Stimulated activated CD8-positive, alpha-beta memory T cell treated with anti-CD3 and anti-CD28 coated beads, Interleukin-2, amount 100 ng/mL, for 1 hour (primary cell): ENCODE measurements at places on chromosomes 12 and 14.

DNA sequence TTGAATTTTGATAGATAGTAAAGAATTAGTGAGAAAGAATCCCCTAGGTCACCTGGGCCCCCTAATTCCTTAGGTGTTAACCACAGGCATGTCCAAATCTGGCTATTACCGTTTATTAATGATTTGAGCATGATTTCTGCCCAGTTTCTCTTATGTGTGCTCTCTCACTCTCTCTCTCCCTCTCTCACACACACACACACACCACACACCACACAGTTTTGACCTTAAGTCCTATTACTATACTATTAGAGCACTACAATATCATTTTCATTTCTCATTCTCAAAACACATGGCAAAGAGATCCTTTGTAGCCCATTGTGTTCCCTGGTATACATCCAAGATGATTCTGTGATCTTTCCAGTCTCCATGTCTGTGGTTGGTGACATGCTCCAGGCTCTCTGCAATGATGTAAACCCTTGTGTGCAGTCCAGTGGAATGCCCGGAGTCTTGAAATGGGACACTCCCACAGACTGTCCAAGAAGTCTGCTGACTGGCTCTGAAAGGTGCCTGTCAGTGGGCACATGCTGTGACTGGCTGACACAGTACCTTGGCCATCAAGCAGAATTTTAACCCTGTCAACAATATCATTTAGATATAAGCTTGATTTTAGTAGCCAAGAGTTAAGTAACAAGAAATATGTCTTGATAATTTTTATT is 96.2 kb downstream of the FIGNL2 start:
- DNase-seq, result no peak

- DNase-seq, result no peak
These were observed 17.3 kb upstream of the CKAP4 start for GRCh38 chr12:106265116-106265515.

DNA sequence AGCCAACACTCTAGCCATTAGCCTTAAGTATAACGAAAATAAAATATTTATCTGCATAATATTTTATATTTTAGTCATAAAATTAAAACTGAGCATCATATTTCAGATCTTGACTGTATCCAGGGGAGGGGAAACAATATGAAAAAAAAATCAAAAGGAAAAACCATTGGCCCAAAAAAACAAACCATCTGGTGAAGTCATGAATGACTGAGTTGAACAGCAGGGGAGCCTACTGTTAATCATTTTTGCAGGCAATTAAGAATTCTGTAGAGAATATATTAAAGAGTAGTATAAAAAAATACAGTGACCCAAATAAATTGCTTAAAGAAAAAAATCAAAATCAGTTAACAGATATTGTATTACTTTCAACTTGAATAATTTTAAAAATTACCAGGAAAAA is 224.8 kb downstream of the C12orf50 start:
- DNase-seq, result no peak

- no peak for DNase-seq
These were observed 180.9 kb upstream of the C14orf180 start for GRCh38 chr14:104398656-104399055.

DNA sequence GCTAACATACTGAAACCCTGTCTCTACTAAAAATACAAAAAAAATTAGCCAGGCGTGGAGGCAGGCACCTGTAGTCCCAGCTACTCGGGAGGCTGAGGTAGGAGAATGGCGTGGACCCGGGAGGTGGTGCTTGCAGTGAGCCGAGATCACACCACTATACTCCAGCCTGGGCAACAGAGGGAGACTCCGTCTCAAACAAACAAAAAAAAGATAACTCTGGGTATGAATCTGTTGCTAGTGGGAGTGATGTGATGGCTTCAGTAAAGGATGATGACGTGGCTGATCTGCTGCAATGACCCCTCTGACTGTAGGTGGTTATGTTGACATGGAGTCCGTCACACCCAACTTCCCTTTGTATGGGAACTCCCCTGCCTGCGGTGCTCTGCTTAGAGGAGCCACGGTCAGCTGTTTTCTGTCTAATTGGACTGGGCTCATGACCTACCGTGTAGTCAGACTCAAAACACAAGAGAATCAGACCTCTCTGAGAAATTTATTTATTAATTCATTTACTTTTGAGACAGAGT is 59.1 kb upstream of the MED13L start:
- DNase-seq, result no peak

DNA sequence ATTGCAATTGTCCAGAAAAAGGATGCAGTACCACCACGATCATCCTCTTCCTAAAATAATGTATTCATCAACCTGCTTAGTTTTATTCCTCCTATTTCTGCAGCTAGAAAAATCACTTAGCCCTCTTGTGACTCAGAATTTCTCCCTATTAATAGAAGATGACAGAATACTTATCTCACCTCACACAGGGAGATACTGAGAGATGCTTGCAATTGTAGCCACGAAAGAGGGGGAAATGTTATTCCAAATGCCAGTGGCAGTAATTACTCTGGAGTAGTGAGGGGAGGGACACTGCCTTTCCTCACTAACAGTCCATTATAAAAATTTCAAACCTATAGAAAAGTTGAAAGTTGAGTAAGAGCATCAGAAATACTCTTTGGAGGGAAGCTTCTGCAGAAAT is 11.8 kb upstream of the DUSP6 start:
- no peak for DNase-seq

- DNase-seq, result peak; percentile 4
These were observed 50.7 kb upstream of the MAP1LC3B2 start for GRCh38 chr12:116508145-116509121.

DNA sequence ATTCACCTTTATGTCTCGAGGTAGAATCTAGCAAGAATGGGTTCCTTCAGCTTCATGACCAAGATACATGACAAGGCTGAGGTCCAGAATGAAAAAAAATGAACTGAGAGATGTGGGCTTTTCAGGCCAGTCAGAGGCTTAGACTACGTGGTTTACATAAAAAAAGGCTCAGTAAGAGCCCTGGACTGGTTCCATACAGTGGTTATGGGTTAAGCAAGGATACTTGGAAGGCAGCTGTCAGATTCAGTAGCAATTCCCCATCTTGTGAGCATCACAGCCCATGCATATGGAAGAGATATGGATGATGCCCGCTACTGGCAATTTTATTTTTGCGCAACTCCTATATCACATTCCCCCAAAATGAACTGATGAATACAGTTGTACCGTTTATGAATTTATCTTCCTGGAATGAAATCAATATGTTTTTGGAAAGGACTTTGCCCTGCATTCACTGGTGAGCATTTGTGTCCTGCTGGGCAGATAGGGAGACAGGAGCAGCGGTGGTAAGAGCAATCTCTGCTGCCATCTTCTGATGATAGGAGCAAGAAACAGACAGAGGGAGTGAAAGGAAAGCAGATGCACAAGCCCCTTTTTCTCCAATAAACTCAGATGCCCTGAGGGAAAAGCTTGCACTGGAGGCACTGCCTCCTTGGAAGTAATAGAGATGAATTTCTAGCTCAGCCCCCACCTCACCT is 280.4 kb downstream of the GALC start:
- no peak for DNase-seq

DNA sequence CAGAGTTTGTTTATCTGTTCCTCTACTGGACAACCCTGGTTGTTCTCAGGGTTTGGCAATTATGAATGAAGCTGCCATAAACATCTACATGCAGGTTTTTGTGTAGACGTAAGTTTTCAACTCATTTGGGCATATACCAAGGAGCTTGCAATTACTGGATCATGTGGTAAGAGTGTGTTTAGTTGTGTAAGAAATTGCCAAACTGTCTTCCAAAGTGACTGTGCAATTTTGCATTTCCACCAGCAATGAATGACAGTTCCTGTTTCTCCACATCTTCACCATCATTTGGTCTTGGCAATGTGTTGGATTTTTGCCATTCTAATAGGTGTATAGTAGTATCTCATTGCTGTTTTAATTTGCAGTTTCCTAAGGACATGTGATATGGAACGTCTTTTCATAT is 39.8 kb upstream of the FBXO33 start:
- DNase-seq, result no peak

DNA sequence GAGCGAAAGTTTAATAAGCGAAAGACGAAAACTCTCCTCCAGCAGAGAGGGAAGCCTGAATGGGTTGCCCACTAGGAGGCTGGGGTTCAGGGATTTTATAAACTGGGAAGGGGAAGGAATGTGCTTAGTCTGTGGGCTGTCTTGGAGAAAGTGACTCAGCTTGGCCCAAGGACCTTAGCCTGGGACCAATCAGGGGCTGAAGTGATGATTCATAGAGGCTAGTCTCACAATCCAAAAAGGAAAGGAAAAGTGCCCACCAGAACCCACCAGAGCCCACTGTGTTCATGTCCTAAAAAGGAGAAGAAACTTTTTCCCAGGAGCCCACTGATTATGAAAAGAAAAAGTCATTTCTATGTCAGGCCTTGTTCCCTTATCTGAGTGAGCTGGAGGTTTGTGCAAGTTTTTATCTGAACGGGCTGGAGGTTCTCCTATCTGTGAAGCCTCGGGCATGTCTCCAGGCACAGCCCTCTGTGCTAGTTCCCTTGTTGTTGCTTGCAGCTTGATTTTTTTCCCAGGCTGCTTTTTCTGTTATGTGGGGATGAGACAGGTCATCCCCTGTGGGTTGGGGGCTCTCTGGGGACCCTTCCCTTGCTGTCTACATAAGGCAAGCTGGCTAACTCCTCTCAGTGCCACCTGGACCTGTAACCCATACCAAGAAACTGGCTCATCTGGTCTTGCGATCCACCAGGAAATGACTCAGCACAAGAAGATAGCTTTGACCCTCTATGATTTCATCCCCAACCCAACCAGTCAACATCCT is 8.3 kb upstream of the GOLGA5 start:
- no peak for DNase-seq

GRCh38 chr12:31599053-31599452 is 8.1 kb upstream of the DENND5B start:
- DNase-seq, result no peak

GRCh38 chr12:6869049-6870021 is 2.0 kb downstream of the TPI1 start:
- peak; percentile 78 for DNase-seq

DNA sequence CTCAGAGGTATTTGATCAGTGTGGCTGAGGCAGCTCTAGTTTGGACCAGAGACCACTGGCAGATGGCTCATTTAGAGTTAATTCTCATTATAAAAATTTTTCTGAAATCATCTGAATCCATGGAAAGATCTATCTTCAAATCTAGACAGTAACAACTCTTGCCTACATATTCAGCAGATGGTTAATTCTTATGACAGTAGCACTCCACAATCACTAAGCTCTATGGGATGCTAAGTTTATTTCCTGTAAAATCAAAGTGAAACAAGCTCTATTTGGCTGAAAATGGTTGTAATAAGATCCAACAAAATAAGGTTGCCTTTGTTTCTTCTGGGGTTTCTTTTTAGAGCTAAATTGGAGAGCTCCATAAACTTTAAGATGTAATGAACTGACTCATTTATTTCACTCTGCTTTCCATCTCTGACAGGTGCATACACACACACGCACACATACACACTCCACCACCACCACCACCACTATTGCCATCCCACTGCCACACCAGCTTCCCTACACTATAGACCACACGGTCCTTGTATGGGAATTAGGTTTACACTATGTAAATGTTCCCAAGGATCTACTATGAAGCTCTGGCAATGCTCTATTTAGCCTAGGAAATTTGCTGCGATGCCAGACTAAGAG is 293.1 kb downstream of the RPAP3 start:
- DNase-seq, result no peak

DNA sequence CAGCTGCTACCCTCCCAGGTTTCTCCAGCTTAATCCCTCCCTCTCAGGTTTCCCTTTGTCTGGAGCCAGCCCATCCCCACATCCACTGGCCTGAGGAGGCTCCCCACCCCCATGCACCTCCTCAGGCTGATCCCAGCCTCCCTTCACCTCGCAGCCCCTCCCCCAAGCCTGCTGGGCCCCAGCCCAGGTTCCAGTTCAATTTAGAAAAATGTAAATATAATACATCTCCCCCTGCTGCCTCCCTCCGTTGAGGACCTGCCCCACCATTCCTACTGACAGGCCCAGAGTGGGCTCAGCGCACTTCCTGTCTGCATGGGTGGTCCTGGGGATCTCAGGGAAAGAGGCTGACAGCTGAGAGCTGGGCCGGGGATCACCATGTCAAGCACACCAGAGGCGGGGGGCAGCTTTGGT is 155.8 kb downstream of the NTF3 start:
- no peak for DNase-seq

GRCh38 chr12:38350342-38351174 is 34.0 kb downstream of the ALG10B start:
- DNase-seq, result no peak

GRCh38 chr14:53999061-53999488 is 42.5 kb upstream of the BMP4 start:
- DNase-seq, result no peak

GRCh38 chr14:65141523-65141922 is 39.2 kb upstream of the MAX start:
- no peak for DNase-seq

GRCh38 chr14:74975059-74975810 is 19.8 kb upstream of the PGF start:
- DNase-seq, result no peak

DNA sequence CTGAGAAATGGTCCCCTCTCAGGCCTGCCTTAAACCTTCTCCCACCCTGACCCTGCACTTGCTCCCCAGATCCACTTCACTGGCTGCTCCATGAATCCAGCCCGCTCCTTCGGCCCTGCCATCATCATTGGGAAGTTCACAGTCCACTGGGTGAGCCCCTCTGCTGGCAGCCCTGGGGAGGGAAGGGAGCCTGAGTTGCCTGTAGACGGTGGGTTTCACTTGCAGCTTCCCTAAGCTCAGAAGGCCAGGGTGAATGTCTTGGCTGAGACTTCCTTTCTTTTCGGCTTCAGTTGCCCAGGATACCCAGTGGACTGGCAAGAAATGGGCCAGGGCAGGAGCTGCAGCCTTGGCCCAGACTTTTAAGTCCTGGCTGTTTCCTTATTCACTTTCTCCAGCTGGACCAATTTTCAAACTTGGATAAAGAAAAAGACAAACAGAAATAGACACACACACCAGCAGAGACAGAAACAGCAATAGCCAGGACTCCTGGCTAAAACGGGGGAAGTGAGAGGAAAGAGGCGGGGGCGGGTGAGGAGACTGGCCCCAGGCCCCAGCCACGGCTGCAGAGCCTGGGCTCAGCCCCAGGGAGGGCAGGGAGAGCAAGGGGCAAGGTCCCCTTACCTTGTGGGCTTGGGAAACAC is 2.0 kb downstream of the AQP6 start:
- no peak for DNase-seq
